H7 (cell line): ENCODE measurements at places on chromosomes 7 and 10. TPM values are rescaled to one million over a fixed set of nuclear protein-coding genes. Genes with fewer than 3 reads are reported as not detected.

Gene MBL2
- not detected in 2 replicates for total RNA-seq

Gene IDI2
- not detected in 2 replicates for total RNA-seq

Gene MYL7
- 1.4 and 4.7 TPM in 2 replicates for total RNA-seq

Gene OGDHL
- 26.3 and 31.9 TPM in 2 replicates for total RNA-seq

Gene CLCN1
- total RNA-seq, result 0.11 and 0.21 TPM in 2 replicates

Gene TRPV5
- total RNA-seq, result not detected in 2 replicates

Gene CTAGE15
- 0.28 and 1.7 TPM in 2 replicates for total RNA-seq

DNA sequence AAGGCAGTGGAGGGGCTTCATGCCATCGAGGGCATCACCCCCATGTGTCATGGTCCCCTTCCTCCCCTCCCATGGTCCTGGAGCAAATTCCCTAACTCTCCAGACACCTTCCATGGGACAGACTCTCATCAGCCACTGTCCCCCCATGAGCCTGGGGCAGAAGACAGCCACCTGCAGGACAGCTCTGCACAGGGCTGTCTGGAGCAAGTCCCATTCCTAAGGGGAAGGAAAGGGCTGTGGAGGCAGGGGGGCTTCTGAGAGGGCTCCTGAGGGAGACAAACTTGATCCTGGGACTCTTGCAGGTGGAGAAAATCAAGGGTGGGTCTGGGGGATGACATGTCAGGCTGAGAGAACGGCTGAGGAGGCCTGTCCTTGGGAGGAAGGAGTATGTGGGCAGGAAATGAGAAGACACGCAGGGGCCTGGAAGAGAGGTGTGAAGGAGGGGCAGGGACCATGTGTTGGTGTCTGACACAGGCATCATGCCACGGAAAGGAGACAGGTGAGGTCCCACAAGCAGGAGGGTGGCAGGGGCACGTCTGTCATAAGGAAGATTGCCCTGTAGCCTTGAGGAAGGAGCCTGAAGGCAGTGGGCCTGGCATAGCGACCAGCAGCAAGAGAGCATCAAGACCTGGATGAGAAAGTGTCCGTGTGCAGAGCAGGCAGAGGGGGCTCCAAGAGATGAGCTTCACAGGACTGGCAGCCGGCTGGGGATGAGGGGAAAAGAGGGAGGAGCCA is 14.4 kb upstream of the GDF10 start:
- no peak for DNase-seq

- peak; percentile 31 for DNase-seq
These were observed 39.1 kb upstream of the LRRN3 start for GRCh38 chr7:111051832-111052231.

DNA sequence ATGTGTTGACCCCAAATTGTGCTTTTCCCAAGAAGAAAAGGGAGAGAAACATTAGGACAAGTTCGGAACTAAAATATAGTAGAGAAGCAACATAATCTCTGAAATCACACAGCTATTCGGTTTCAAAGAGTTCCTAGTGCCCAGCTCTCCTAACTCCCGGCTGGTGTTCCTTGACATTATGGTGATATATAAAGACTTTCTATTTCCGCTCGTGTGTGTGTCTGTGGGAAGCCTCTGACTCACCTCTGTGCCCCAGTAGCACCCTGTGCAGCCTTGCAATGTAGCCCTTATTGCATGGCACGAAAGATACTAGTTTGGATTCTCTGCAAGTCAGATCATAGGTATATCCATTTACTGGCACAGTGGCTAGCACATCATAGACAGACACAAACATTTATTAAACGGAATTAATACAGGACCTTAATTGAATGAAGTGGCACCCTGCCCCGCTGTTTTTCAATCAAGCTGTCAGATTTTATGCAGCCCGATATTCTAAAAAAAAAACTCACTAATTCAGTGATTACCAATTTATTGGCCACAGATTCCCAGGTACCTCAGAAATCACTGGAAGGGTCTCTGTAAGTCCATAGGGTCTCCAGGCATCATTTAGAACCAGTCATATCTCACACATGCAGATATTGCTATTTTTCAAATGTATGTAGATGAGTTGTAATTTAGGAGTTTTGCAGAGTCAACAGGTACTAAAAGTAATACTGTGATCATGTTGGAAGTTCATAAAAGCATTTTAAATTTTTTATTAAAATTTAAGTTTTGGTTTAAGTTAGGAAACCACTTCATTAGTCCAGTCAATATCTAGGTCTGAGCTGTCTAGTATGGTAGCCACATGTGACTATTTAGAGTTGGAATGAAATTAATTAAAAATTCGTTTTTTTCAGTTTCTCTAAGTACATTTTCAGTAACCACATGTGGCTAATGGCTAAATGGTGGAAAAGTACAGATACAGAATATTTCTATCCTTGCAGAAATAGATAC is 43.3 kb downstream of the SFTPD start:
- DNase-seq, result no peak

DNA sequence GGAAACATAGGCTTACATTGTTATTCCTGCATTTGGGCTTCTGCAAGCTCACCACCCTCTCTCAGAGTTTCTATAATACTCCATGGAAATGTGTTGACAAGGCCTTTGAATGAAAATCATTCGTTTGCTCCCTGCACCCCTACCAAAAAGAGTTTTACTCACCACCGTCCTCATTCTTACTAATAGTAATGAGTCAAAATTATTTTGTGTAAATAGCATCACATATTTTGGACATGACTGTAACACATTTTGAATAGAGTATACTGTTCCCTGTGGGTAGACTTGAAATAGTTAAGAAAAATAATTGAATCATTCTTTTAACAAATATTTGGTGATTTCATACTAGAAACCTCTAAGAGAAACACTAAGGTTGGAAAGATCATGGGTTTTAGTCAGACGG is 84.6 kb downstream of the AKAP9 start:
- no peak for DNase-seq

GRCh38 chr7:25429731-25430130 is 201.4 kb upstream of the NPVF start:
- no peak for DNase-seq

- no peak for DNase-seq
These were observed 27.1 kb downstream of the NMT2 start for GRCh38 chr10:15141136-15142054.

GRCh38 chr7:24786941-24787340 is 29.7 kb upstream of the GSDME start:
- DNase-seq, result no peak

DNA sequence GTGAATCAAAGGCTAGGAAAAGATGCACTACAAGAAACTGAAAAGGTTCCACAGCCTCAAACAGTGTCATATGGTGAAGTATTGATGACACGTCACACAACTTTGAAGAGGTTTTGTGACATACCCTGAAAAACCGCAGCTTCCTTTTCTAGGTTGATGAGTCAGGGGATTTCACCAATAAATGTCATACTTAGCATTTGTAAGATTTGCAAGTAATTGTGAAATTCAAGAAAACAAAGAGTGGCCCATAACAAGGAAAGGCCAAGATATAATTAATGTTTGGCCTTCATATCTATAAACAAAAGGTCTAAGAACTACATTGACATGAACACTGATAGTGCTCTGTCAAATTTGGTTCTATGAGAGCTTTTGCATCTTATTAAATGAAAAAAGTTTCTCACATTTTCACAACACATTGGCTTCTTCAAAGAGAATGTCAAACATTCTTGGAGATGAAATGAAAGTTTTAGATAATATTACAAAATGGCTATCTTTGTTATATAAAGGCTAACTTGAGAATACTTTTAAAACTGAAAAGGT is 62.0 kb upstream of the NAMPT start:
- no peak for DNase-seq

- DNase-seq, result no peak
These were observed 2.8 kb upstream of the MGMT start for GRCh38 chr10:129464251-129464650.

DNA sequence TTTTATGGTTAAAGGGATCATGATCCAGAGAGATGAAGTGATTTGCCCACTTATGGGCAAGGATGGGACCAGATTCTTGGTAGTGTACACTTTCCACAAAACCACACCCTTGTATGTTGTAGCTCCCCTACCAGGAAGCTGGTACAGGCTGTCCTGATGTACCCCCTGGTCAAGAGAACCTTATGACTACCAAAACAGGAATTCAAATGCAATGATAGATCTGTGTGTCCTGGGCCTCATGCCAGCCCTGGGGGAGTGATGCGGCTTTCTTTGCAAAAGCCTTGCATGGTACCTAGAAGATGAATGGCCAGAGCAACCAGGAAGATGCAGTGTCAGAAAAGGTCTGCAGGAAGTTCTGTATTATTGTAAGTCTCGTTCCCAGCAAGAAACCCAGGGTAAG is 94.9 kb upstream of the AGK start:
- no peak for DNase-seq

DNA sequence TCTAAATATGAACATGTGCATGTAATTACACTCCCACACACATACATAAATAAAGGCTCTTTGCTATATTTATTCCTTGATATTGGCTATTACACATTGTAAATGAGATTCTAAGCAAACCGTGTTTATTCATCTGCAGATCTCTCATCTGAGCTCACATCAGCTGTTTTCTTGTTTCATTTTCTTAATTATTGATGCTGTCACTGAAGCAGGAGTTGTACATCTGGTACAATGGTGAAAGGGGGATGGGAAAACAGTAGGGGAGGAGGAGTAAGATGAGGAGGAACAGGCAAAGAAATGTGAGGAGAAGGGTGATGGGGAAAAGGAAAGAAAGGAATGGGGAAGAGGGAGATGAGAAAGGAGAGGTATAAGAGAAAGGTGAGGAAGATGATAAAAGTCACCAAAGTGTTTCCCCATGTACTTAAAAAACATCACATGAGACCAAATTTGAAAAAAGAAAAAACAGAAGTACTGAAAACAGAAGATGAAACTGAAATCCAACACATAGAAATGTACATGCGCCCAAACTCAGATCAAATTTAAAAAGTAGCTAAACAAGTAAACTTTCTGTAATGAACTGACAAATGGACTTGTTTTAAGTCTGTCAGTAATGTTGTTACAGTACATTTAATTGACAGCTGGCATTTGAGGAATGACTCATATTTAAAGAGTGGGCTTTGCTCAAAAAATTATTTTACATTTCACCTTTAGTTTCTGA is 472.2 kb downstream of the ARL4A start:
- DNase-seq, result no peak

- no peak for DNase-seq
These were observed 26.7 kb upstream of the BMPR1A start for GRCh38 chr10:86729677-86730076.
